Activated CD4-positive, alpha-beta T cell treated with anti-CD3 and anti-CD28 coated beads for 48 hours (primary cell): ENCODE measurements at places on chromosomes 6 and 20.

DNA sequence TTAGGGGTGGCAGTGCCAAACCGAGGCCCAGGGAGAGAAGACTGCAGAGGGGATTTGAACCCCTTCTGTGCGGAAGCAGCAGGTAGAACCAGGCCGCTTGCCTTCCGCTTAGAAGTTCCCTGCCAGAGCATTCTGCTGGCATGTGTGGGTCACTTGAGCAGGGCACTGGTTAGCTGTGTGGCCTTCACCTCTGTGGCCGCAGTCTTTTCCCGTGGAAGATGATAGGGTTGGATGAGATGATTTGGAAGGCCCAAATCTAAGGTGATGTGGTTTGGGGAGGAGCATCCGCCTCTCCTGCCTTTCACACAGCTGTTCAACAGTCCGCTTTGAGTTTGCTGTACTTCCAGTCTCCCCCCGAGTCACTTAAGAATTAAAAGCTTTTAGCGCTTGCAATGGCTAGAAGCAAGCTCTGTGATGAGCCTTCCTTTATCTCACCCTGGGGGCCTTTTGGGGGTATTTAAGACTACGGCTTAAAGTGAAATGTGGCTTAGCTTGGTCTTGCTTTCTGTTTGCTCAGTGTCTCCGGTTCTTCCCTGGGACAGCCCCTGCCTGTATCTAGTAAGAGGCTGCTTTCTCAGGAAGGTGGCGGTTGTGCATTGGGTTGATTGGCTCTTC lies 743 bp downstream of the CMTR1 start:
- DNase-seq: peak; percentile 66

DNA sequence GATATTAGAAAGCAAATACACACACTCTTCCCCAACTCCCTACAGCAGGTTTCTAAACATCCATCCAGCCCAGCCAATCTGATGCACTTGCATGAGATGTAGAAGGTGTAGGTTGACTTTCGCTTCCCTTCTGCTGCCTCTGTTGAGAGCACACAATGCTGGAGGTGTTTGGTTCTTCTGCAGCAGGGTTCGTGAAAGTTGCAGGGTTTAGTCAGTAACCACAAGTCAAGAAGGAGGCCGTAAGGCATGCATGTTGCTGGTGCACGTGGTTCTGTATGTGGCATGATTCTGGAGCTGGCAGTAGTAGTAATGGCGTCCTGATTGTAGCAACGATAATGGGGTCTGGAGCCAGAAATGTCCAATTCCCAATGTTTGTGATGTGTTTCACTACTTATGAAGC lies 53.0 kb downstream of the DEK start:
- DNase-seq: peak; percentile 50

DNA sequence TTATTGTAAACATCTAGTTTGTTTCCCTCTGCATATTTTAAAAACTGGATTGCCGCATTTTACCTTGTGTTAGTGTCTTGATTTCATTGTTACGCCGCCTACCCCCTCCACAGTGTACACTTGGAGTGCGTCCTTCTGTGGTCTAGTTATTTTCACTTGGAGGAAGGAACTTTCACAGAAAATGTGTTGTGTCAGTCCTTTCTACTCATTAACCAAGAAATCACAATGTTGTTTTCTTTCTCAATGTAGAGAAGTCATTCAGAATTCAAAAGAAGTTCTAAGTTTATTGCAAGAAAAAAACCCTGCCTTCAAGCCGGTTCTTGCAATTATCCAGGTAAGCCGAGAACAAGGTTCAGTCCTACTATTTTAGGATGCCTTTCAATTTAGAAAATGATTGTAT lies 10.3 kb downstream of the MTHFD1L start:
- no peak for DNase-seq

DNA sequence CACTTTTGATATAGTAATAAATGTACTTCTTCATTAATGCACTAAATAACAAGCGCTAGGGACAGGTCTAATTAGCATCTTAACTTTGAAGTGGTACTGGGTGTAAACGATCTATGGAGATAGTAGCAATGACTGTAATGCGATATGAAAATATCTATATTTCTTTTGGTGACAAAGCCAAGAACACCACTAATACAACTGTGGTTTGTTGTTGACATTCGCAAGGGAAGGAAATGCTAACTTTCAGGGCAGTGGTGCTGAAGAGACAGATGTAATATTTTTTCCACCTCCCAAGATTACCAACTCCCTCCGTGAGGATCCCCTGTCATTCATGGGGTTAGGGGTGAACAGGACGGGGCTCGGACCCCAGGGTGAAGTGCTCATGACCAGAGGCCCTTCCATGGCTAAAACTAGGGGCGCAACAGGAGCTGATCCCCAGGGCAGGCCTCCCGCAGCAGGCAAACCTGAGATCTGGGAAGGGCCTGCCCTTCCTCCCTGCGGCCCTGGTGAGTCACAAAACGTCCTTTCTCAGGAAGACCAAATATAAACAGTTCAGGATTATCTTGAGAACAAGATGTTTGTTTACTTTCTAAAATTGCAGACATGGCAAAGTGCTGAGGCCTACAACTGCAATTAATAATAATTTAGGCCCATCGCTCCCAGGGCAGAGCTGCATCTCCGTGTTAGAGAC lies 65.0 kb upstream of the TOX2 start:
- no peak for DNase-seq

GRCh38 chr6:26045928-26046368 lies 41.3 kb upstream of the HFE start:
- DNase-seq: peak; percentile 25

- DNase-seq: no peak
Observed at GRCh38 chr6:5181510-5182317, 79.0 kb downstream of the LYRM4 start.

GRCh38 chr20:62924442-62925075 lies 1.7 kb downstream of the DIDO1 start:
- peak; percentile 29 for DNase-seq

- DNase-seq: peak; percentile 30
Observed at GRCh38 chr6:144008120-144008811, at the start of gene PLAGL1. PLAGL1 (minus strand) TSS chr6:144008259; CDS start chr6:143948136, 60,123 bp downstream.

DNA sequence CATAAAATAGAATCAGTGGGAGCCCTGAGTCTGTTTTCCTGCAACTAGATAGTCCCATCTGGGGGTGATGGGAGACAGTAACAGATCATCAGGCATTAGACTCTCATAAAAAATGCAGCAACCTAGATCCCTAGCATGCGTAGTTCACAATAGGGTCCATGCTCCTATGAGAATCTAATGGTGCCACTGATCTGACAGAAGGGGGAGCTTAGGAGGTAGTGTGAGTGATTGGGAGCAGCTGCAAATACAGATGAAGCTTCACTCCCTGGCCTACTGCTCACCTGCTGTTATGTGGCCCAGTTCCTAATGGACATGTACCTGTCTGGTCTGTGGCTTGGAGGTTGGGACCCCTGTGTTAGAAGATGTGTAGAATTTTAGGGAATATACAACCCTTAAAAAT lies 904.5 kb upstream of the EPHA7 start:
- DNase-seq: no peak

GRCh38 chr6:144778773-144779492 lies 493.8 kb downstream of the UTRN start:
- DNase-seq: no peak

GRCh38 chr20:39264506-39265172 lies 302.5 kb downstream of the DHX35 start:
- peak; percentile 64 for DNase-seq

DNA sequence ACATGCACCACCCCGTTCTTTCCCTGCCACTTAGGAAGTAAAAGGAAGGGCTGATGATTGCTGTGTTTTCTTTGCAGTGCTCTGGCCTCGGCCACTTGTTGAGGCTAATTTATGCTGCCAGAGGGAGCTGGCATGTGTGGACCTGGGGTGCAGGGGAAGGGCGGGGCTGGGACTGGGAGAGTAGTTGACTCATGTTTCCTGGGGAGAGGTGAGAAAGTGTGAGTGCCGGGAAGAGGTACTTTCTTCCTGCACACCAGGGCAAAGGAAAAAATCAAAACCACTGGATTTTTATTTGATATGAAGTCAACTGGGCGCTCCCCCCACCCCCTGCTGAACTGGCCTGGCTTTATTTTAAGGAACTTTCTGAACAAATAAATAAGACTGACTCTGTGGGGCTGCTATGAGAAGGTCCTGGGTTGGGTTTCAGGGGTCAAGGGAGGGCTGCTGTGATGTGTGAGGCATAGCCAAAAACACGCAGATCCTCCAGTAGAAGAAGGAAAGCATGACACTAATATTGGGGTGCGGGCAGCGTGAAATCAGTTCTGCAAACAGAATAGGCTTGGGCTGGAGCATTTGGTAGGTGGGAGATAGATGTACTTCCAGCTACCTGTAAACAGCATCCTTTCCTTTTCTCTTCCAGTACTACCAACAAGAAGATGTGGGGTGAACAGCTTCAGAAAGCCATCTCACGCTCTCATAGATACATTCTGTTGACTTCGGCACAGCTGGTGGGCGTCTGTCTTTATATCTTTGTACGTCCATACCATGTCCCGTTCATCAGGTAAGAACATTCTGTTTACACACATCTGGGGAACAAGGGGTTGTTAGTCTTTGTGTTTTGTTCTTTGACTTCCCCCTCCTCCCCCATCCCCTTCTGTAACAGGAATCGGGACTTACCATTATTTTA lies 87.5 kb downstream of the SYNJ2 start:
- DNase-seq: peak; percentile 20

DNA sequence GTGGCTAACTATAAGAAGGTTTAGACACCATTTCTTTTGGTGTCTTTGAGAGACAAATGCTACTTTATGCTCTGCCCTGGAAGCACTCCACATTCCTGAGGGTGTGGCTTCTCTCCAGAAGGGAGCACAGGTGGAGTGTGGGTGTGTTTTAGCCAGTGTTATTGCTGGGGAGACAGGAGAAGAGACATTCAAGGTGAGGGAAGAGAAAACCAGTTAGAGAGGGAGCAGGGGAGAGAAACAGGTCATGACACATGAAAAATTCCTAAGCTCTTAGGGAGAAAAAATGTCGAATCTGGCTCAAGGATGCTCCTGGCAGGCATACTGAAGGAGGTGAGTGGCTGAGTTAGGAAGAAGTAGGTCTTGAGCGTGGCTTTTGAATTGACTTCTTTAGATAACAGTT lies 292.8 kb downstream of the CLIC5 start:
- DNase-seq: no peak

DNA sequence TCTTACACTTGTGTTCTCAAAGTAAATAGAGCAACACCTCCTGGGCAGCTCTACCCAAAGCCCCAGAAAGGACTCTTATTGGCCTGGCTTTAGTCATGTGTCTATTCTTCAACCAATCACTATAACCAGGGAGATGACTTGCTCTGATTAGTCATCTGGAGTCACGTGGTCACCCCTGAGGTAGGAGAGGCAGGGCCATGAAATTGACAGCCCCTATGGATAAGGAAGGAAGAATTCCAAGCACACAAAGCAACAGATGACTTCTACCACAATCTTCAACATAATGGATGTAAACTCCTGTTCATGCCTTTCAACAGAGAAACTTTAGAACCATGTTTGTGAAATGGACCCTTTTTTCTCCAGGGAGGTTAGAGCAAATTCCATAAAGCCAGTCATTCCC lies 24.6 kb upstream of the EYA2 start:
- DNase-seq: no peak

DNA sequence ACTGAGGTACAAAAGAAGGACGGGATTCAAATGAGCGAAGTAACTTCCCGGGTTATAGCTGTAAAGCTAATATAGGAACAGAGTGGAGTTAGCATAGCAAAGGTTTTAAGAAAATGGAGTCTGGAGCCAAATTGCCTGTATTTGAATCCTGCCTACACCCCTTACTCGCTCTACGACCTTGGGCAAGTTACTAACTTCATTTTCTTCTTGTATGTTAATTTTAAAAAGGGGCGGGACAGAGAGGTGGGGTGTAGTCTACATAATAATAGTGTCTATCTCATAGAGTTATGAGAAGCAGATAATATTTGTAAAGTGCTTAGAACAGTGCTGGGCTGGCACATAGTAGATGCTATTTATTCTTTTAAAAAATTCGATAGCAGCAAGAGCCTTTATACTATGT lies 705 bp downstream of the ZSCAN23 start:
- DNase-seq: no peak

DNA sequence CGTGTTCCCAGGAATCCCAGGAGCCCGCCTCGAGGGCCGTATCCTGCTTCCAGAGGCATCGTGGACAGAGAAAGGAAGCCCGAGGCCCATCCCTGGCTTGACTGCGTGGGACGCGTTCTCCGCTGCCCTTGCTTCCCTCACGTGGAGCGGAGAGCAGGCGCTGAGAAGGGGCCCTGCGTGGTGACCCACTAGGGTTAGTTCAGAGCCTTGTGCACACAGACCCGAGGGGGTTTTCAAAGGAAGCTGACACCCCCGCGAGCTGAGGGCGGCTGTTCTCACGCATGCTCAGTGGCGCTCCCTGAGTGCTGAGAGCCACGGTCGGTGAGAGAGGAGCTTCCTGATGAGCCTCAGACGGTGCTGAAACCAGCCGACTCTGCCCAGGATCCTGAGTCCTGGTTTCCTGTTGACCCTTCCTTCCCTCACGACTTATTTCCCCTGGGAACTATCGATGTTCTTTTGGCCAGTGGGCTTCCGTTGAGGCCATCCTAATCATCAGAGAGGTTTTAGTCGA lies 28.9 kb upstream of the CCR6 start:
- DNase-seq: peak; percentile 57

DNA sequence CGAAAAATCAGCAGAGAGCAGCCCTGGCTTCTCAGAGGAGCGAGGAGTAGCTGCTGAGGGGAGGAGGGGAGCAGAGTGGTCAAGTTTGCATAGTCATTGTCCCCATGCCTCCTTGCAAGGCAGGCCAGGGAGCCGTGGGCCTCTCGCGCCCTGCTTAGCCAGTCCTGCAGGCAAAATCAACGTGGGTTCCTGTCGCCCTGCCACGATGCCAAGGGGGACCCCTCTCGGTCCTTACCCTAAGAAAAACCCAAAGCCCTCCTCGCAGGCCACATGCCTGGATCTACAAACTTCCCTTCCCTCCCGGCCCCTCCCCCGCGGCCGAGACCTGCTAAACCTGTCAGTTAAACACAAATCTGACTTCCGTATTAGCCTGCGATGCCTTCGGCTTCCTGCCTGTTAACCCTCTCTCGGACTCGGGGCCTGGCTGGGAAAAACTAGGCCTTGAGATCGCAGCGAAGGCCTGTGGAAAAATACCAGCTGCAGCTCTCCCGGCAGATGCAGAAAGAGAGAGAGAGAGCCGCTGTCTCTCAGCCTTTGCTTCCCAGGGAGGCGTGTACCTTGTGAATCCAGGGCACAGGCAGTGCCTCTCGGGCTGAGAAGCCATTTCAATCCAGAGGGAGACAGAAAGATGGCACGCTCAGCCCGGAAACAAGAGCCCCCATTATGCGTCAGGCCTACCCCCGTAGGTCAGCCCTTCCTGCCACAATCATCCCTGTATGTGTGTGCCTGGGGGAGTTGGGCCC lies 968 bp upstream of the ZMYND8 start:
- peak; percentile 77 for DNase-seq
